Stimulated activated CD8-positive, alpha-beta memory T cell treated with anti-CD3 and anti-CD28 coated beads, Interleukin-7, amount 100 ng/mL, for 4 hours (primary cell): ENCODE measurements at places on chromosomes 16 and 17.

GRCh38 chr17:29711588-29712385, 89.1 kb upstream of the CORO6 start:
- DNase-seq: no peak

- DNase-seq: no peak
Measured at GRCh38 chr17:14737984-14738651, 437.2 kb downstream of the HS3ST3B1 start.

GRCh38 chr17:35244341-35245195, 1.7 kb downstream of the SLFN5 start:
- DNase-seq: peak; percentile 83

DNA sequence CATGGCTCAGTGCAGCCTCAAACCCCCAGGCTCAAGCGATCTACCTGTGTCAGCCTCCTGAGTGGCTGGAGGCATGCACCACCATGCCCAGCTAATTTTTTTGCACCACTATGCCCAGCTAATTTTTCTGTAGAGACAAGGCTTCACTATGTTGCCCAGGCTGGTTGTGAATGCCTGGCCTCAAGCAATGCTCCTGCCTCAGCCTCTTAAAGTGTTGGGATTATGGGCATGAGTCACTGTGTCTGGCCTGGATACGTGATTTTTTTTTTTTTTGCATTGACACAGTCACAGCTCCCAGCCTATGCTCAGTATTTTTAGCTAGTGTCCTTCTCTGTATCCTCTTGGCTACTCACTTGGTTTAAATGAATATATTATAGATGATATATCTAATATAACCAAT, 377.0 kb upstream of the TNRC6C start:
- no peak for DNase-seq

DNA sequence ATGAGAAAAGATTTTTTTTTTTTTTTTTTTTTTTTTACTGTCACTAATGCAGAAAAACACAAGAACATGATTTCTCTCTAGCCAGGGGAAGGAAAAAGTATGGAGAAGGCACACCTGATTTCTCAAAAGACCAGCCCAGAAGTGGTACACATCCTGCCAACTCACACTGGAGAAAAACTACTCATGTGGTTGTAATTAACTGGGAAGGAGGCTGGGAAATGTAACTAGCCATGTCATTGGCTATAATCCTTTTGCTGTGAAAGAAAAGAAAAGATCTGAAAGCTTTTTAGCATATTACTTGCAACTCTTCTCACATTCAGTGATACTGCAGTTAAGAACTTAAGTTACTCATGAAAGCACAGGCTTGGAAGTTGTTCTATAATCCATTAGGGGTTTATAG, 195.9 kb upstream of the PMFBP1 start:
- DNase-seq: no peak

DNA sequence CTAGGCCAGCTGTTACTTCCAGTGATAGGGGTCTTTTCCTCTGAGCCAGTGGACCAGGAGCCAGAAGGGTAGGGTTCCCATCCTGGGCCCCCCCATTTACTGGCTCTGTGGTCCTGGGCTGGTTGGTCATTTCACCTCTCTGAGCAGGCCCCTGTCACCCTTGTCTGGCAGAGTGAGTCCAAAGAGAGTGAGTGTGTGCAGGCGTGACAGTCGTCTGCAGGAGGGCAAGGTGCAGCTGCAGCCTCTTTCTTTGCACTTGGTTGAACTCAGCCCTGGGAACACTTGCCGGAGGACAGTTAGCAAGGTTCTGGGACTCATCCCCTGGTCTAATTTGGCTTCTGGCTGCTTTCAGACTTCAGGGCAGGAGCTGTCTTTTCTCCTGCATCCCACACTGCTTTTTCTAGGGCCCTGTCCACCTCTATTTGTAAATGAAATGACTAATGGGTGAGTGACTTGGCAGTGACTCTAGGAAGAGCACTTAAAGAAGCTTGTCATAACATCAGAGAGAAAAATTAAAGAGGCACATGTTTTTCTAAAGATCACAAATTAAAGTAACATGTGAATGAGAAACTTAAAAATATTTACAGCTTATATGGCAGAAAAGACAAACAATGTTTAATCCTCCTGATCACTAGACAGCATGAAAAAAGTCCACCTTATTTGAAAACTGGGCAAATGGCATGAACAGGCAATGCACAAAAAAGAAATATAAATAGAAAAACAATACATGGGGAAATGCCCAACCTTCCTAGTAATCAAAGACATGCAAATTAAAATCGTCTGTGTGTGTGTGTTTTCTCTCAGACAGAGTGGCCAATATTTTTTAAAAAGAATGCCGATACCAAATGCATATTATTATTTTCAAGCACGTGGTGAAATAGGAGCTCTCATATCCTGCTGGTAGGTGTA, 137.5 kb downstream of the NTN1 start:
- DNase-seq: no peak

- peak; percentile 12 for DNase-seq
Measured at GRCh38 chr17:59565959-59566324, 532 bp downstream of the DHX40 start.

- no peak for DNase-seq
Measured at GRCh38 chr16:22035153-22035552, 27.2 kb downstream of the MOSMO start.

DNA sequence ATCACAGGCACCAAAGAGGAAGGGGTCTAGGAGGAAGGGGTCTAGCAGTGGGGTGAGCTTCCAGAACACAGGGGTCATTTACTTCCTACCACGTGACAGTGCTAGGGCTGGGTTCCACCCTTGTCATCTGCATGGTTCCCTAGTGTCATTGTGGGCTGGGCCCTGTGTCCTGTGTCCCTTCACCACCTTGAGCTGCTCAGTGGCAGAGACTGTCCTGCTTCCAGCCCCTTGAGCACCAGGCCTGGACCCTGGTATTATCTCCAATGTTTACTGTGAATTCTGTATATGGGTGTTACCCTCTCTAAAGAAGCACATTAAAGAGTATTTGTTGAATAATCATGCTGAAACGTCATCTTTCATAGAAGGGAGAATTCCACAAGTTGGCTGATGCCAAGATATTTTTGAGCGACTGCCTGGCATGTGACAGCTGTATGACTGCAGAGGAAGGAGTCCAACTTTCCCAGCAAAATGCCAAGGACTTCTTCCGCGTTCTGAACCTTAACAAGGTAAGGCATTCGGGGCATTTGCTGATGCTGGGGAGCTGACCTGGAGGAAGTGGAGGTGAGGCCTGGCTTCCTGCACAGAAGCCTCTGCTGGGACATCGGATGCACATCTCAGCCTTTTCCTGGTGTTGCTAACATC, 5.5 kb downstream of the NARF start:
- no peak for DNase-seq

DNA sequence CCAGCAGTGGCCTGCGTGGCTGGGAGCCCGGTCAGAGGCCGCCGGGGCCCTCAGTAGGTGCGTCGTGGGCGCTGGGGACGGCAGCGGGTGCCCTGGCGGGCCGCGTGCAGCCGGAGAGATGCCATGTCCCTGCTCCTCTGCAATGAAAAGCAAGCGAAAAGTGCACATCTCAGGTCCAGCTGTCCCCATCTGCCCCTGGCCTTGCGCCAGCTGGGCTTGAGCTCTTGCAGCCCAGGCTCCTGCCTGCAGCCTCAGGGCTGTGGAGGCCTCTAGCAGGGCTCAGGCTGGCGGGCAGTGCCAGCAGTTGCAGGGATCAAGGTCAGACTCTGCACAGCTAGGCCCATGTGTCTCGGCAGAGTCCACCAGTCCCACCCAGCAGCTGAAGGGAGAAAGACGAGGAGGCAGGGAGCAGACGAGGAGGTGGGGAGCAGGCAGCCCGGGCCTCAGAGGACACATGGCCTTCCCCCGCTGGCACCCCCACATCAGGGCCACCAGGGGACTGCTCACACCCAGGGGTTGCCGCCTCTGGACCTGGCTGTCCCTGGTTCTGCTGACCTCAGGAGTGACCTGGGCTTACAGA, 11.2 kb downstream of the SLC16A3 start:
- no peak for DNase-seq

DNA sequence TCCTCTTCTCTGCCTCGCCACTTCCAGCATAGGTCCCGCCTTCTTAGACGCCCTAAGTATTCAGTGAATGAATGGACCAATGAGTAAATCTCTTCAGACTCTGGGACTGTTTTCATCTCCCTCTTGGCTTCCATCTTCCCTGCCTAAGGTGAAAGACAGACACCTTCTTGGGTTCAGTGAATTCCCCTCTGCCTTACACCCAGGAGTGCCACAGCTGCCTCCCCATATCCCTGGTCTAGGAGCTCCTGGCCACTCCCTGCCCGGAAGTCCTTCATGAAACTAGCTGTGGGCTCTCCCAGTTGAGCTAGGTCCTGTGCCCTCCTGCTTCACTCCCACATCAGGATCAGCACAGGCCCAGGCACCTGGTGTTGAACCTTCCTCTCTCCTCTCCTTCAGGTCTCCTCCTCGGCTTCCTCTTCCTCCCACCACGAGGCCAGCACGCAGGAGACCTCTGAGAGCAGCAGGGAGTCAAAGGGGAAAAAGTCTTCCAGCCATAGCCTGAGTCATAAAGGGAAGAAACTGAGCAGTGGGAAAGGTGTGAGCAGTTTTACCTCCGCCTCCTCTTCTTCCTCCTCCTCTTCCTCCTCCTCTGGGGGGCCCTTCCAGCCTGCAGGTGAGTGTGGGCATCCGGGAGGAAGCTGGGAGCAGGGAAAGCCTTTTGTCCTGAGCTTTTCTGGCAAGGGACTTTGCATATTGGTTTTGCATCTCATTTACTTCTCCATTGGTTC, 10.3 kb downstream of the MLLT6 start:
- no peak for DNase-seq

DNA sequence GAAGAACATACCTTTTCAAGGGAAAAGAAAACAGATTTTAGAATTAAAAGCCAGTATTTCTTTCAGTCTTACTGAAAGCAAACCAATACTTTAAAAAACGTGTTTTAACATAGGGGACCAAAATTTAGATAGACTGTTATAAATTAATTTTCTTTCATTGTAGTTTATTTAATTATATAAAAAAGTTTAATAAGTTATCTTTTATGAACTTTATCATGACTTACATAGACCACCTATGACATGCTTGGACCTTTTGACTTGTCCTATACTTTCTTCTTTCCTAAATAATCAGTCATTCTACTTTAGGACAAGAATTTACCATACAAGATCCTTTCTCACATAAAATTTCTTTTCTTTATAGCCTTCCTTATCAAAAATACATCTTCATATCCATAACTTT, 102.0 kb upstream of the HAS3 start:
- DNase-seq: no peak

- DNase-seq: no peak
Measured at GRCh38 chr16:82954224-82954929, 327.6 kb downstream of the CDH13 start.

GRCh38 chr16:23843143-23843542, 7.4 kb downstream of the PRKCB start:
- no peak for DNase-seq

- no peak for DNase-seq
Measured at GRCh38 chr17:34639706-34640425, 60.5 kb downstream of the TMEM132E start.

DNA sequence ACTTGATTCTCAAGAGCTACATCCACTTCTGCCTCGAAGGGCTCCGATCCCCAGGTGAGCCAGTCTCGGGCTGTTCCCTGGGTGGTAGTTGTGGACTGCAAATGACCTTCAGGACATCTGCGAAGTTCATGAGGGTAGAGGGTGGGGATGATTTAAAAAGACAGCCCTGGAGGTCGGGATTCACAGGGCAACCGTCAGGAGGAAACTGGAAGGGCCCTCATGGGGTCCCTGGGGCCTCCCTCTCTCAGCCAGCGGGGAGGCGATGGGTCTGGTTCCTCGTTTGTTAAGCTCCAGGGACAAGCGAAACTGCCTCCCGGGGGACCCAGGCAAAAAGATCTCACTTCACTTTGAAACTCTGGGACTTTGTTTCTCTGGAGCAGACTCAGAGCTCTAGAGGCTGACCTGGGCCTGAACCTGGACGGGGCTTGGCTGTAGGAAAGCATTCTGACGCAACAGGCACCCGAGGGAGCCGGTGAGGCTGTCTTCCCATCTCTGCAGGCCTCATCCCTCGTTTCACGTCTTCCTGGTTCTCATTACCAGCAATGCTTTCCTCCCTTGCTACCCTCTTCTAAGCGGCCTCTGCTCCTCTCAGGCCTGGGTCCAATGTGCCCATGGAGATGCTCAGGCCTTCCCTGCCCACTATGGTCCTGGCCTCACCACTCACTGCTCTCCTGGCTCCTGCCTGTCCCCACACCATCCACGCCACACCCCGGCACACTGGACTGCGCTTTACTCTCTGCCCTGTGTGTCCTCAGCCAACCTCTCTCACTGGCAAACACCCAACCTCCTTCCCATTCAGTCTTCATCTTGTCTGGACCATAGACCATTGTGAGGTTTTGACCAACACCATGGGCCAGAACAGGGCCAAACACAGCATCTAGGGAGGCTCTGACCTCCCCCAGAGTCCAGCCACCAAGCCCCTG, 214.2 kb upstream of the TNRC6C start:
- DNase-seq: no peak

DNA sequence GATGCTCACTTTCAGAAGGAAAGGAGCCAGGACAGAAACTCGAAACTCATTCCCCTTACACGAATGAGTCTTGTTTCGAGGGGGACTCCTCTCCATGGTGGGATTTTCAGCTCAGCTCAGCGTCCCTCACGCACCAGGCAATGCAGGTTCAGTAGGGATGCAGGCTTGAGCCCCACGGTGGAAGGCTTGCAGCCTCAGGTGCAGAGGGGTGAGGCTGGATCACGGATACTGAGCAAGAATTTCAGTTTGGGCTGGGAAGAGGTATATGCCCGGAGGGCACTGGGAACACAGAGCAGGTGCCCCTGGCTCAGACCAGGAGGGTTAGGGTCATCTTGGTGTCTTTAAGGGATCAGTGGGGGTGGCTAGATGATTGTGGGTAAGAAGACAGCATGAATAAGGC, 344.9 kb upstream of the TNRC6C start:
- DNase-seq: no peak

GRCh38 chr17:5509482-5509881, 23.1 kb downstream of the MIS12 start:
- no peak for DNase-seq

- no peak for DNase-seq
Measured at GRCh38 chr16:89343501-89344457, 126.3 kb downstream of the ZNF778 start.

GRCh38 chr17:66855204-66855603, 20.3 kb downstream of the CACNG5 start:
- no peak for DNase-seq

DNA sequence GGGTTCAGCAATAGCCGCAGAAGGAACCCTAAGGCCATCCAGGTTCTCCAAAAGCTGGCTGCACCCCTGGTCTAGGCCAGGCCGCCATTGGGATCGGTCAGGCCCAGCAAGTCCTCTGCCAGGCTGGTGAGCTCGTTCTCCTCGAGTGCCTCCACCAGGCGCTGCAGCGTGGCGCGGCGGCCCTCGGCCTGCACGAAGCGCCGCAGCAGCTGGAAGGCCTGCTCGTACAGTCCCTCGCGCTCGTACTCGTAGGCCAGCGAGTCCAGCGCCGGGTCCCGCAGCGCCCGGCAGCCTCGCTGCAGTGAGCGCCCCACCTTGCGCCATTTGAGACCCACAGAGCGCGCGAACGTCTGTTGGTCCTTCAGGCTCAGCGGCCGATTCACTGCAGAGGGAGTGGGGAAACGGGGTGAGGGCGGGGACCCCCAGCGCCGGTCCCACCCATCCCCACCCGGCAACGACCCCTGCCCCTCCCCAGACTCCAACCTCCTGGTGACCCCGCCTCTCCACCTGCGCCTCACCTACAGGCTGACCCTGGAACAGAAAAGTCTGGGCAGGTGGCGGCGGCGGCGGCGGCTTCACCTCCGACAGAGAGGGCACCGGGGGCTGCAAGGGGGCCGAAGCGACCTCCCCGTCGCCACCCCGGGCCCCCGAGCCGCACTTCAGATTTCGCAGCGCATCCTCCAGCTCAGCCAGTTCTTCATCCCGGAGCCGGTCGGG, 3.9 kb upstream of the B3GNT9 start:
- no peak for DNase-seq
